ENCODE measurements at places on chromosomes 4 and X.

- DNase-seq: no peak
Observed at GRCh38 chr4:110106931-110107296, 91.5 kb downstream of the ELOVL6 start.

GRCh38 chr4:24260133-24260715 is 324.1 kb downstream of the DHX15 start:
- DNase-seq: no peak

GRCh38 chrX:66191563-66191962 is 27.5 kb downstream of the HEPH start:
- DNase-seq: no peak

DNA sequence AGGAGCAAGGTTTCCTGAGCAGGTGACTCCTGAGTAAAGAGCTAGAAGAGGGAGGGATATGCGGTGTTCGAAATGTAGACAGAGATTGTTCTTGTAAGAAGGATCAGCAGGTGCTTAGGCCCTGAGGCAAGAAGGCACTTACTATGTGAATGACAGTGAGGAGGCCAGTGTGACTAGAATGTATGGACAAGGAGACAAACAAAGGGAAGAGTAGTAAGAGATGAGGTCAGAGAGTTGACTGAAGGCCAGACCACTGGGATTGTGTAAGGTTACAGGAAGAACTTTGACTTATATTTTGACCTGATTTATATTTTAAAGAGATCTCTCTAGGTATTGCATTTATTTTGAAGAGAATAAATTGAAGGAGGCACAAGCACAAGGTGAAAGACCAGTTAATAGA is 118.4 kb upstream of the ENPEP start:
- DNase-seq: peak; percentile 46

DNA sequence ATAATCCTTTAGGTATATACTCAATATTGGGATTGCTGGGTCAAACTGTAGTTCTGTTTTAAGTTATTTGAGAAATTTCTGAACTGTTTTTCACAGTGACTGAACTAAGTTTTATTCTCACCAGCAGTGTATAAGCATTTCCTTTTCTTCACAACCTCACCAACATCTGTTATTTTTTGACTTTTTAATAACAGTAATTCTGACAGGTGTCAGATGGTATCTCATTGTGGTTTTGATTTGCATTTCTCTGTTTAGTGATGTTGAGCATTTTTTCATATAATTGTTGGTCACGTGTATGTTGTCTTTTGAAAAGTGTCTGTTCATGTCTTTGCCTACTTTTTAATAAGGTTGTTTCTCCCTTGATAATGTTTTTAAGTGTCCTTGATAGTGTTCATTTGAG is 112.6 kb downstream of the LINC00632 start:
- DNase-seq: no peak

DNA sequence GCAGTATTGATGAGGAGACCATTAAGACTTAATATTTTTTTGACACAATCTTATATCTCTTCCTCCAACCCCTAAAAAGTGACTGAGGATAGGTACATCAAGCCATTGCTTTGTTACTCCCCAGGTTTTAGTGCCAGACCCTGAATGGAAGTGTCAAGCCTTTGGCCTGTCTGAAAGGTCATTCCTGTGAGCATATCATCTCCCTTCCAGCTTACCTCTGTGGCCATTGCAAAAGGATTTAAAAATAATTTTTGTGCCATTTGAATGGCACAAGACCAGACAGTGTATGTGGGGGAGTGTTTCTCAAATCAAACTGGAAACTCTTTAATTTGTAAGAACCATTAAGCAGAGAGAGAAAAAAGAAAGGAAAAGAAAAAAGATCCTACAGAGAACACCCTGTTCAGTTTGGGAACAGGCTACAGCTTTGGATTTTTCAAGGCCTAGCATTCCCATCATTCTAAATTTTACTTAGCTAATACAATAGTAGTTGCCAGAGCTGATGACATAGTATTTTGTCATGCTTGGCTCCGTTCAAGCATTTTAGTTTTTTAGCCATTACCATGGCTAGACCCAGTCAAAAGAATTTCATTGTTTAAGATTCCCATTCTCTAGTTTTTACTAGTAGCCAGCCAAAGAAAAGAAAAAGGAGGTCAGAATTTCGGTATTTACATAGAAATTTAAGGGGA is 49.6 kb downstream of the HPF1 start:
- no peak for DNase-seq

DNA sequence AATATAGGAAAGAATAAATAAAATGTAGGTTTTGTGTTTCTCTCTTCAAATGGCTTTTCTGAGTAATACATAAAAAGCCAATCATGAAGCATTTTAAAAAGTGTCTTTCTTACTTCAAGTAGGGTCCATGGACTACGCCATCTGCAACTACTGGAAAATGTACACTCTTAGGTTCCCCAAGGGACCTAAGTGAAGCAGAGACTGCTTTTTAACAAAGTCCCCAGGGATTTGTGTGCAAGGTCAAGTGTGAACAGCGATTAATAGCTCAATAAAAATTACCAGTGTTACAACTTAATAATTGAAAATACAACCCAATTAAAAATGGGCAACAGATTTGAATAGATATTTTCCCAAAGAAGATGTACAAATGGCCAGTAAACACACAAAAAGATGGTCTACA is 84.9 kb downstream of the ARHGAP6 start:
- no peak for DNase-seq

DNA sequence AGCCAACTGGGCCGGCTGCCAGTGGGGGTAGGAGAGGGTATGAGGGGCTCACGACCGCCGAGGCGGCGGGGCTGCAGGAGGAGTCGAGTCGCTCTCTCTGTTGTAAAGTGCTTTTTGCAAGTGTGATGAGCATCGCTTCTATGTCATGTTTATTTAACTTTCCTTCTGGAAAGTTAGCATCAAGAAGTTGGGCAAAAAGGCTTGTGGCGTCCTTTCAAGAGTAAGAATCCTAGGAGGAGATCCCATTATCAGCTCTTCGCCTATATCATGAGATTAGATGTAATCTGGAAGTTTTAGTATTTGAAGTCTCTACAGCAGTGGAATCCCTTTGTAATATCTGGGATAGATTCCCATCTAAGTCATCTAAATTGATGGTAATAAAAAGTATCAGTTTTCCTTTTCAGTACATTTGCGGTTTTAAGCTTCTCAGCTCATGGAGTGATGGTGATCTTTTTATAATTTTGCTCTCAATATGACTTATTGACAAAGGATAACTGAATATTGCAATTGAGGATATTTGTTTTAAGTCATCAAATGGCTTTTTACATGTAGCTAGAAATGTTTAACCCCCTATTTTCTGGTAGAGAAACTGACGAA is 1.7 kb downstream of the GALNT7 start:
- no peak for DNase-seq

DNA sequence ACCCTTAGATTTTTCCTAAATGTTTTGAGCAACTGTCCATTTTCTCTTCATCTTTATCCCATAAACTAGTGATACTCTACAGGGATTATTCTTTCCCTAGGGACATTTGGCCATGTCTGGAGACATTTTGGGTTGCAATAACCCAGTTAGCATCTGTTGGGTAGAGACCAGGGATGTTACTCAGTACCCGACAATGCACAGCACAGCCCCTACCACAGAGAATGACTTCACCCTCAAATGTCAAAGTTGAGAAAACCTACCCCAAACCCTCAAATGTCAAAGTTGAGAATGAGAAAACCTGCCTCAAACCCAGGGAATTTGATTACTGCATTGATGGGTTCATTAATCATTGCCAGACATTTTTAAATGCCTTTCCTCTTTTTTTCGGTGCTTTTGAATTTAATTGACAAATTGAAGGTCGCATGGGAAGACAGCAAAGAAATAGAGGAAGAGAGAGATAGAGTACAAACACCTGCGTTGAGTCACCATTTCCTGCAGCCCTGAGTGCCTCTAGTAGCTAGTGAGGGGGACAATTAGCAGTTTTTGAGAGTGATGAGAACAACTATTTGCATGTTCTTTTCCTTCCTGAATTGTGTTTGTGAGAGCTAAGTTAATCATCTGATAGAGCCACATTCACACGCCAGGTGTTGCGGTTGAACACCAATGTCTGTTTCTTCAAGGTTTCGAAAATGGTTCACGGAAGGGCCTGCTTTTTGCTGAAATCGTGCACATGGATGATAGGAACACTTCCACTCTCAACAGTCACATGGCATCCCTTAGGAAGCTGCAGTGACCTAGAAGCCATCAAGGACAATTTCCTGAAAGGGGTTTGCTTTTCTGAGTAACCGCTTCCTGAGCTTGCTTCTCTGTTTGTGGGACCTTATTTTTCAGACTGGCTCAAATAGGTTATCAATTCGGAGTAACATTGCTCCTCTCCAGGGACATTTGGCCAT is 203.9 kb upstream of the VCX3A start:
- DNase-seq: no peak

- no peak for DNase-seq
Observed at GRCh38 chr4:10765386-10765785, 80.8 kb upstream of the CLNK start.

DNA sequence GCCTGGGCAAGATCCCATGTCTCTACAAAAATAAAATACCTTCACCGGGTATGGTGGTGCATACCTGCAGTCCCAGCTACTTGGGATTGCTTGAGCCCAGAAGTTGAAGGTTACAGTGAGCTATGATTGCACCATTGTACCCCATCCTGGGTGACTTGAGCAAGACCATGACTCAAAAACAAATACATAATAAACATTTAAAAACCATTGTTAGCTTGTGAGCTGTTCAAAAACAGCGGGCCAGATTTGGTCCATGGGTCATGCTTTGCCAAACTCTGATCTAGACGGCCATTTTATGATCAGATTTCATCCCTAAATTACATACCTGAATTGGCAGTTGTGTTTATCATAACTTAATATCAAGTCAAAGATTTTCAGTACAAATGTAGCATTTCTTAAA is 76.0 kb upstream of the GPM6B start:
- no peak for DNase-seq

GRCh38 chr4:8708401-8709021 is 115.9 kb downstream of the CPZ start:
- DNase-seq: no peak

GRCh38 chrX:139191286-139191685 is 339.3 kb upstream of the F9 start:
- DNase-seq: no peak

GRCh38 chr4:32106767-32107166 is 1386.6 kb downstream of the PCDH7 start:
- no peak for DNase-seq

DNA sequence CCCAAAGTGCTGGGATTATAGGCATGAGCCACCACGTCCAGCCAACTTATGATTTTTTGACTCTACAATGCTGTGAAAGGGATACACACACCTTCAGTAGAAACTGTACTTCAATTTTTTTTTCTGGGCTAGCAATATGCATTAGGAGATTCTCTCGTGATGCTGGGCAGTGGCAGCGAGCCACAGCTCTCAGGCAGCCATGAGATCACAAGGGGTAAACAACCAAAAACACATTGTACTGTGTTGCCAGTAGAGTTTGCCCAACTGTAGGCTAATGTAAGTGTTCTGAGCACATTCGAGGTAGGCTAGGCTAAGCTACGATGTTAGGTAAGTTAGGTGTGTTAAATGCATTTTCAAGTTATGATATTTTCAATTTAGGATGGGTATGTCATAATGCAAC is 25.7 kb downstream of the RAB33A start:
- no peak for DNase-seq
